ENCODE measurements at places on chromosomes 7 and 10. TPM values are rescaled to one million over a fixed set of nuclear protein-coding genes. Genes with fewer than 3 reads are reported as not detected.

DNA sequence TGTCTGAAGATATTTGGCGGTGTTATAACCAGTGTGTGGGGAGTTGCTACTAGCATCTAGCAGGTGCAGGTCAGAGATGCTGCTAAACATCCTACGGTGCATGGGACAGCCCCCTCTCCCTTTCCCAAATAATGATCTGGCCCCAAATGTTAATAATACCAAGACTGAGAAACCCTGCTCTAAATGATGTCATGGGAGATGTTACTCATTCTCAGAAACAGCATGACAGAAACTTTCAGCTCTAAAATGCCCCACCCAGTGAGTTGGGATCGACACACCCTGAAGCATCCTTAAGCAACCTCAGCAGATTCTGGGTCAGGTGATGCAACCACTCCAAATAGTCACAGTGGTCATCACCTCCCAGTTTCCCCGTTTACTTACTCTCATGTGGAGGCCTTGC is 108.8 kb upstream of the MPP7 start:
- DNase-seq: no peak

Gene CYP26C1
- total RNA-seq: 0.16 TPM

Gene FANK1
- total RNA-seq: 2.5 TPM

Gene ATP6V1F
- total RNA-seq: 61.8 TPM

GRCh38 chr7:42902331-42902730 is 9.5 kb downstream of the C7orf25 start:
- DNase-seq: no peak

- no peak for DNase-seq
Observed at GRCh38 chr7:145360511-145361100, 524.8 kb upstream of the TPK1 start.

DNA sequence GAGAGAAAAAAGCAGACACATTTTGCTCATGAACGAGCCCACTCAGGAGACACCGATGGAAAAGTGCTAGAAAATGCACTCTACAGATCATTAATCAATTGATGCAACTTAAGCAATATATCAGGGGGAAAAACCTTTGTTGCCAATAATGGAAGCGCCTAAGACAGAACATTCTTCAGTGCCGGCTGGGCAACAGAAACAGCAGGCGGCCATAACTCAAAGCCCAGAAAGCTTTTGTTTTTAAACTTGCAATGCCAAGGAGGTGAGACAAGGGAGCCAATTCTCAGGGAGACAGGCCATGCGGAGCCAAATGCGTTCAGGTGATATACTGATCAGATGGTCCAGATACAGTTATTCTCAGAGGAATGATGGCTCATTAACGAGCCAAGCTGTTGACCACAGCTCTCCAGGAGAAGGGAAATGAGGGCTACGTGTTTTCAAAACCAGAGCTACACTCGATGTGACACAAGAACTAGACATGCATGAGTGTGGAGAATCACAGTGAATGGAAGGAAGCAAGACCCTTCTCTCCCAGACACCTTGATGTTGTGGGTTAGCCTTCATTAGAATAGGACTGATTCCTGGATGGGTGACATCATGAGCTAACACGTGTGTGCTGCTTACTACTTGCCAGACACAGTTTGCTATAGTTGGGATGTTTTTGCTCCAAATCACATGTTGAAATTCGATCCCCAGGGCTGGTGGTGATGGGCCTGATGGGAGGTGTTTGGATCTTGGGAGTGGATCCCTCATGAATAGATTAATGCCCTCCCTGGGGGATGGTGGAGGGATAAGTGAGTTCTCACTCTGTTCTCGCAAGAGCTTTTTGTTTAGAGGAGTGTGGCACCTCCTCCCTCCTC is 79.1 kb upstream of the KCNMA1 start:
- DNase-seq: no peak

Gene HOXA5
- not detected for total RNA-seq

DNA sequence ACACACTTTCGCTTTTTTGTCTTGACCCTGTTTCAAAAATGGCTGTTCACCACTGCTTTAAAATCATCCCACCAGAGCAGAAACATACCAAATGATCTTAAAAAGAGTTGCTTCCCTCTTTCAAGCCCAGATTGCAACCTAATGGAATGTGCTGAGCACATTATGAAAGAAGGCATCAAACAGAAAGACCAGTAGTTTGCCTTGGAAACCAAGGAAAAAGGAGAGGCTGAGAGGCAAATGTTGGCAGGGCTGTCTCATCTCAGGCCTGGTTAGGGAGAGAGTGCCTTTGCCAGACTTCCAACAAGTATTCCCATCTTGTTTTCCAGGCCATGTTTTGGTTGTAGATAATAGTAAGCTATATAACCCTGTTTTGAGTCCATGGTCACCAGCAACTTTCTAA is 64.3 kb downstream of the ABCB4 start:
- DNase-seq: no peak

- DNase-seq: no peak
Observed at GRCh38 chr7:4835398-4836205, 26.2 kb downstream of the PAPOLB start.

Gene CAMK1D
- 18.9 TPM for total RNA-seq

DNA sequence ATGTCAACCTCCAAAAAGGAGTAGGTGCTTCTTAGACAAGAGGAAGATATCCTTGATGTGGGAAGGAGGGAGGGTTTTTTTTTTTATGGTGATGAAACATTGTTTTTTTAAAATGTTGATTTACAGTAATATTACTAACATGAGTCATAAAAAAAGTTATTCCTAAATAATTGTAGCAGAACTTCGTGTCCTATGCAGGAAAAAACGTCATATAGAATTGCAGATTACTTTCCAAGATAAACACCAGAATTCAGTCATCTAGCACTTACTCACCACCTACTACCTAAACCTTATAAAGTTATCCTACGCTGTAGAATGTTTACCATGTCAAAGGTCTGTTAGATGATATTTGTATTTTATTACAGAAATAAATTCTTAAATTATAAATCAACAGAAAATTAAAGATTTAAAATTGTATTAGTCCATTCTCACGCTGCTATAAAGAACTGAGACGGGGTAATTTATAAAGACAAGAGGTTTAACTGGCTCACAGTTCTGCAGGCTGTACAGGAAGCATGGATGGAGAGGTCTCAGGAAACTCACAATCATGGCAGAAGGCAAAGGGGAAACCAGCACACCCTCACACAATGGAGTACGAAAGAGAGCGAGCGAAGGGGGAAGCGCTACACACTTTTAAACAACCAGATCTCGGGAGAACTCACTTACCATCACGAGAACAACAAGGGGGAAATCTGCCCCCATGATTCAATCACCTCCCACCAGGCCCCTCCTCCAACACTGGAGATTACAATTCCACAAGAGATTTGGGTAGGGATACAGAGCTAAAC is 105.2 kb upstream of the NEBL start:
- no peak for DNase-seq

Gene ELMO1
- total RNA-seq: 78.9 TPM

- DNase-seq: no peak
Observed at GRCh38 chr10:113362645-113363091, 190.2 kb upstream of the HABP2 start.

DNA sequence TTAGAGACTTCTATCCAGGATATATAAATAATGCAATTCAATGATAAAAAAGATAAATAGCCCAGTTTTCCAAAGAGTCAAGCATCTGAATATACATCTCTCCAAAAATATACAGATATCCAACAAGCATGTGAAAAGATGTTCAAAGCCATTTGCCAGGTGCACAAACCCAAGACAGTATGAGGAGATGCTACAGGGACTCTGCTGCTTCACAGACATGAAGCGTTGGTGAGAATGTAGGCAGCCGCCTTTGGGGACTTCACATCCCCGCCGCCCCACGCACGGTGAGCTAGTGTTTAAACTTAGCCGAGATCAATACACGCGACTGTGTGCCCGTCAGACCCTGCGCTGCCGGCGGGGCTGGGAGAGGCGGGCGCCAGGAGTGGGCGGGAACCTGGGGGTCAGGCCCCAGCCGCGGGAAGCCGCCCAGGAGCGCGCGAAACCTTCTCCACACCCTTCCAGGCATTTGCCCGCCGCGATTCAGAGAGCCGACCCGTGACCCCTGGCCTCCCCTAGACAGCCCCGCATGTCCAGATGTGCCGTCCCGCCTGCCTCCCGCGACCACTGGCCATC is 927 bp upstream of the ALOX5 start:
- DNase-seq: no peak

GRCh38 chr10:35559416-35559815 is 45.7 kb upstream of the GJD4 start:
- no peak for DNase-seq

DNA sequence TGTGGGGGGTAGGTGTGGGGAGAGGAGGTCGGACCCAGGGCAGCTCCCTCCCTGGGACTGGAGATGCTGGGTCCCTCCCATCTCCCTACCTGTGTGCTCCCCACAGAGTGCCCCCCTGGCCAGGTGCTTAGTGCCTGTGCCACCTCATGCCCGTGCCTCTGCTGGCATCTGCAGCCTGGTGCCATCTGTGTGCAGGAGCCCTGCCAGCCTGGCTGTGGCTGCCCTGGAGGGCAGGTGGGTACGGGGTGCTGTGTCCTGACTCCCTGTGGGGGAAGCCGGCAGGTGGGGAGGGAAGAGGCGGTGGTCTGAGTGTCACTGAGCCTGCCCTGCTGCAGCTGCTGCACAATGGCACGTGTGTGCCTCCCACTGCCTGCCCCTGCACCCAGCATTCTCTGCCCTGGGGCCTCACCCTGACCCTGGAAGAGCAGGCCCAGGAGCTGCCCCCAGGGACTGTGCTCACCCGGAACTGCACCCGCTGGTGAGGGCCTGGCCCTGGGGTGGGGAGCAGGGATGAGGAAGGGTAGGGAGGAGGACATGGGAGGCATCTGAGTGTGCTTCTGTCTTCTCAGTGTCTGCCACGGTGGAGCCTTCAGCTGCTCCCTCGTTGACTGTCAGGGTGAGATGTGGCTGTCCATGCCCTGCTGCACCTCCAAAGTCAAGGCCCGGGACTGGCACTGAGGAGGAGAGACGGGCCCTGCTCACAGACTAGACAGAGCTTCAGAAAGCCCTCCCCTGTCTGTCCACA is 11.7 kb upstream of the ZNF862 start:
- DNase-seq: no peak

Gene CALHM3
- total RNA-seq: not detected

DNA sequence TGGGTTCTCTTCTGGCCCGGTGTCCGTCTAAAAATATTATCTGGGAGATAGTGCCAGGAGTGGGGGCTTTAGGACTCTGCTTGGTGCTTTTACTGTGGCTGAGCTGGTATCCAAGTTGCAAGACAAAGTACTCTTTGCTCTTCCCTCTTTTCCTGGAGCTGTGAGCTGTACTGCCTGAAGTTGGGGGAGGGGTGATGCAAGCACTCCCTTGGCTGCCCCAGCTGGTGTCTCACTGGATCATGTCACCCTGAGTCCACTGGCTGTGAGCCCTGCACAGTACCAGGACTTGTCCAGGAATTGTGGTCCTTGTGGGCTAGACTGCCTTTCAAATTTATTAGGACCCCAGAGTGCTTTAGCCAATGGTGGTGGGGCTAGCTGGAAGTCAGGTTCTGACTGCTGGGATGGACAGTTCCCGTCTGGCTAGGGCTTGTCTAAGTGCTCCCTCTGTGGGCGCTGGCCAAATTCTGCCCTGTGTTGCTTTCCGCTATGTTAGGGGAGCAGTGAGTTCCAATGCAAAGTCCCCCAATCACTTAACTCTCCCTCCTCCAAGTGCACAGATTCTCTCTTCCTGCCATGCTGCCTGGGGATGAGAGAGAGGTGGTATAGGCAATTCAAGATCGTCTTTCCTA is 13.1 kb downstream of the CC2D2B start:
- DNase-seq: no peak

Gene GET4
- 16.2 TPM for total RNA-seq

Gene TSPAN12
- 7.2 TPM for total RNA-seq

Gene SPDYE2B
- not detected for total RNA-seq

Gene MNX1
- not detected for total RNA-seq

- DNase-seq: no peak
Observed at GRCh38 chr10:3867454-3868270, 82.7 kb upstream of the KLF6 start.

Data from occipital lobe (tissue), 3 donors.